ENCODE measurements at places on chromosomes 11 and 22.

DNA sequence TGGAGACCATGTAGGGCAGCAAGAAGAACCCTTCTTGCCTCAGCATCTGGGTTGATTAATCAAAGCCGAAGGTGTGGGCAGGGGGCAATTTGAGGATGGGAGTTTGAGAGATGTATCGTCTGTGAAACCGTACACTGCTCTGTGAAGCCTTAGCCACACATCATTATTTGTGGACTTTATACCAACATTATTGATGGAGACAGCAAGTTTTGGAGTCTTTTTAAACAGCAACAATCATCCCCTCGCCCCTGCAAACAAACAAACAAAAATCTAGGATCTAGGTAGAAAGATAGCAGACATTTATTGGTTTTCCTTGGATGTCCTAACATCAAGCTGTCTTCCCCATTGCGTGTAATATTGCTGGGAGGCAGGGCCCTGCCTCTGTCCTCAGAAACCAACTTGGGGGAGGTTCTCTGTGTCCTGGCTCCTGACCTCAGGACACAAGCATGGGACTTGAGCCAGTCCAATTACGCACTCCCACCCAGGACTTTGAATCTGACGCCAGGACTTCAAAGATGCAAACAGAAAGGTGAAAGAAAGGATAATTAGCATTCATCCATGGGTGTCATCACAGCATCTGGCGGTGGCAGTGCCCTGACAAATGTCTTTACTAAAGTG is 61.6 kb upstream of the PLET1 start:
- no peak for DNase-seq

GRCh38 chr11:61706452-61707400 is 26.5 kb downstream of the DAGLA start:
- DNase-seq = no peak

DNA sequence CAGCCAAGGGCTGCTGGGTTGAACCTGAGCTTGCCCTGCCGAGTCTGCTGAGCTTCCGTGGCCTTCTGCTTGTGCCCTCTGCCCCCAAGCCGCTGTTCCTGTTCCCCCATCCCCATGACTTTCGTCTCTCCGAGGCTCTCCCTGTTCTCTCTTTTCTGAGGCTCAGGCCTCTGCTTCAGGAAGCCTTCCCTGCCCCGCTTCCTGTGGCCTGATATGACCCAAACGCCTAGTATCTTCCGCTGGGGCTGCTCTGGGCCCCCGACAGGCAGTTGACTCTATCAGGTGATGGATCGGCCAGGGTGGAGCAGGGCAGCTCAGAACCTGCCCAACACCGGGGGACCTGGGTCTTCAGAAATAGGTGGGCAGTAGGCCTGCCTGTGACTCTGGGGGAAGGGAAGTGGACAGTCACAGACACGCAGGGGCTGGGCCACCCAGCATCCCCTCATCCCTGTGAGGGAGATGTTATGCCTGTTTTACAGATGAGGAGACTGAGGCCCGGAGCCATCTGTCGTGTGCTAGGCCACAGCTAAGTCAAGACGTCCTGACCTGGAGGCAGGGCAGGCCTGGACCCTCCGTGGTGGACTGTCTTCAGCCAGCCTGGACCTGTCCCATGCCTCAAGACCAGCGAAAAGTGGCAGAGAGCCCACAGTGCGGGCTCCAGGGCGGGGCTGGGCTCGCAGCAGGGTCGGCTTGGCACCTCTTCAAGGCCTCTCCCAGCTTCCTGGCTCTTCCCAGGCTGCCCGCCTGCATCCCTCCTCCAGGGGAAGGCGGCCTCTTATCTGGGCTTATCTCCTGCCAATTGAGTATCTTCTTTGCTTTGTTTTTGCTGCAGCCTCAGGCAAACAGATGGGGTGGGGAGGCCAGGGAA is 16.2 kb downstream of the BAD start:
- peak; percentile 45 for DNase-seq

DNA sequence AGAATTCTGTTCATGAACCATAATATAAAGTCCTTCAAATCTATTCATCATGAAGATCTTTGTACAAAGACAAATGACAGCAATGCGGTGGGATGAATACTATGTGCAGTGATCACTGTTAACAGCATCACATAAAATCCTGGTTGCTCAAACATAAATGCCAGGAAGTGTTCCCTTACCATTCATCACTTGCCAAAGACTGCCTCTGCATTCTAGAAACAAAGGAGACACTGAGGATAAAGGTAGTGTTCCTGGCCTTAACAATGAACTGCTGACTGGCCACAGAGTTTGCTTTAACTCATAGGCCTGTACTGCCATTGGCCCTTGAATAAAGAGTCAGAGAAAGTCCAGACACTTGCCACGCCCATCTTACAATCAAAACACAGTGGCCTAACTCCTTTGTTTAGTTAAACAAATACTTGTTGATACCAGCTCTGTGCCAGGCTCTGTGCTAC is 29.5 kb downstream of the C2CD3 start:
- DNase-seq = no peak

GRCh38 chr11:1706634-1707400 is 9.8 kb downstream of the KRTAP5-6 start:
- peak; percentile 25 for DNase-seq

DNA sequence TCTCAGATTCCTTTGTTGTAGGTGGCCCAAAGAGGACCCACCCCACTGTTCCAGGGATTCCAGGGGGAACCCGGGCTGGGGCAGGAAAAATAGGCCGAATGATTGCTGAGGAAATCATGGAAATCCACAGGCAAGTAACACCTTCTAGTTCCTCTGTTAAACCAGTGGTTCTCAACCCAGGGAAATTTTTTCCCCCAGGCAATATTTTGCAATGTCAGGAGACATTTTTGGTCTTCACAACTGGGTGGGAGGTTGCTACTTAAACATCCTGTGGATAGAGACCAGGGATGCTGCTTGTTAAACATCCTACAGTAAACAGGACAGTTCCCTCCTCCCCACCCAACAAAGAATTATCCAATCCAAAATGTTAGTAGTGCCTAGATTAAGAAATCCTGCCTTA is 84.7 kb downstream of the BTBD10 start:
- no peak for DNase-seq

- peak; percentile 34 for DNase-seq
Measured at GRCh38 chr11:66299186-66299585, 7.5 kb downstream of the TMEM151A start.

GRCh38 chr22:17810570-17811116 is 36.4 kb upstream of the BID start:
- no peak for DNase-seq

DNA sequence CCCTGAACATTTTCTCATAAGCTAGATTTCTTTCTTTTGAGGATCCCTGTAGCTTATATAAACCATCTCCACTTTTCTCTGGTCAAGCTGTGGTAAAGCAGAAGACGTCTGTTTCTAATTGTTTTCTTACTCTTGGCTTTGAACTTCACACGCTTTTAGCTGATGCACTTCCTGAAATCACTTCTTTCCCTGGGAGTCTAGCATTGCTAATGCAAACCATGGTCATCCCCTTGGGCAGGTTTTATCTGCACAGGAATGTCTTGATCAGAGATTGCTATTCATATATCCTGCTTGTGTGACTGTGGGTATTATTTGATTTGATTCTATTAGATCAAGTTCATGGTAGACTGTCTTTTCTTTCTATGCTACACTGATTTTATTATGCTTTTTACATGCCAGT is 199.2 kb upstream of the POU2AF2 start:
- DNase-seq = no peak

GRCh38 chr11:89498845-89499448 is 7.8 kb upstream of the NOX4 start:
- DNase-seq = no peak

GRCh38 chr11:132941024-132941646 is 591.2 kb downstream of the OPCML start:
- peak; percentile 4 for DNase-seq

DNA sequence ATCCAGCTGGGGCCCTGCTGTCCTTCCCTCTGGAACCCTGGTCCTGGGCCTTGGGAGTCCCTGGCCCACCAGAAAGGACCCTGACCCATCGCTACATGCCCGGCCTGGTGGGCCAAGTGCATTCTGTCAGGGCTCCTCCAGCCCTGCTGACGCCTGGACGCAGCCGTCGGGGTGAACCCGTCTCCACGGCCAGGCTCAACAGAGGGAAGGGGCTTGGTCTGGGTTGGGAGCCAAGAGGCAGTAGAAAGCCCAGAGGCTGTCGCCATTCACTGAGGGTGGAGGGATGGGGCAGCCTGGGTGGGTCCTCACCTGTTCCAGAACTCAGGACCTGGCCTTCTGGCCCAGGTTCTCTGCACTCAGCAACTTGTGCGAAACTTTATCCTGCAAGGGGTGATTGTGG is 39.0 kb downstream of the TOLLIP start:
- DNase-seq = no peak

- no peak for DNase-seq
Measured at GRCh38 chr11:28176351-28176750, 68.2 kb downstream of the METTL15 start.

- no peak for DNase-seq
Measured at GRCh38 chr11:76161261-76161961, 44.9 kb downstream of the WNT11 start.

GRCh38 chr11:72441752-72442207 is 7.4 kb upstream of the CLPB start:
- DNase-seq = no peak

DNA sequence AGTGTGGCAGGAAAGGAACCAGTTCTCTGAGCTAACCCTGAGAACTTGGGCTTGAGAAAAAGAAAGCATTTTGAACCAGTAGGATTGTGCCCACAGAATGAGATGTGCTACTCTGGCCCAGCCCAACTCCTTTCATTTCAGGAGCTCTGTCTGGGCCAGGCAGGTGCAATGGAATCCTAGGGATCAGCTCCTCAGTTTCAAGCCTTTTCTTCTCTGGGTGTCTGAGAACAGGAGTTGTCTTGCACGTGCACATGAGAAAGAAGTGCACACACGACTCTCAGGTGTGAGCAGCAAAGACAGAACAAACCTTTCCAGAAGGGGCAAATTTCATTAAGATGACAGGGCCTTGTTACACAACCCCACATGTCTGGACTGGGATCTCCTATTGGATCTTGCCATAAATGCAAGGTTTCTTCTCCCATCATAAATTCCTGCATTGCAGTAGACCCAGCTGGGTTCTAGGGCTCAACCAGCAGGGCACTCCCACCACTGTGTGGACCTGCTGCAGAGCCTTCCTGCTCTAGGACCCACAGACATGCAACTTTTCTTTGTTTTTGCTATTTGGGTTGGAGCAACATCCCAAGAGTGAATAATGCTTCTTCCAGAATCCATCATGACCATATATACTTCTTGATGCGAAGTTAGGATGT is 24.5 kb upstream of the GGTLC2 start:
- no peak for DNase-seq

DNA sequence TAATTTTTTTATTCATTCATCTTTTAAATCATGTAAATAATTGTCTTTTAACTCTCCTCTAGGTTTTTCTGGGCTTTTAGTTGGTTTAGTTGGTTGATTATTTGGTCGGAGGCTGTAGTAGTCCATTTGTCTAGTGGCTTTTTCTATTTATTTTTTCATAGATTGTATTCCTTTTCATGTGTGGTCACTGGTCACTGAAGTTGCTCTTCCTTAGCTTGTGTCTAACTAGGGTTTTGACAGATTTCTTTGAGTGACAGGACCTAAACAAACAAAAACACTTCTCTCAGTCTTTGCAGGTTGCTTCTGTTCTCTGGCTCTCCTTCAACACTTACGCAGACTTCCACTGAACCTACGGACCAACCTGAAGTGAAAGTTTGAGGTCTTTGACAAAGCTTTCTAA is 112.6 kb downstream of the EMSY start:
- DNase-seq = no peak

DNA sequence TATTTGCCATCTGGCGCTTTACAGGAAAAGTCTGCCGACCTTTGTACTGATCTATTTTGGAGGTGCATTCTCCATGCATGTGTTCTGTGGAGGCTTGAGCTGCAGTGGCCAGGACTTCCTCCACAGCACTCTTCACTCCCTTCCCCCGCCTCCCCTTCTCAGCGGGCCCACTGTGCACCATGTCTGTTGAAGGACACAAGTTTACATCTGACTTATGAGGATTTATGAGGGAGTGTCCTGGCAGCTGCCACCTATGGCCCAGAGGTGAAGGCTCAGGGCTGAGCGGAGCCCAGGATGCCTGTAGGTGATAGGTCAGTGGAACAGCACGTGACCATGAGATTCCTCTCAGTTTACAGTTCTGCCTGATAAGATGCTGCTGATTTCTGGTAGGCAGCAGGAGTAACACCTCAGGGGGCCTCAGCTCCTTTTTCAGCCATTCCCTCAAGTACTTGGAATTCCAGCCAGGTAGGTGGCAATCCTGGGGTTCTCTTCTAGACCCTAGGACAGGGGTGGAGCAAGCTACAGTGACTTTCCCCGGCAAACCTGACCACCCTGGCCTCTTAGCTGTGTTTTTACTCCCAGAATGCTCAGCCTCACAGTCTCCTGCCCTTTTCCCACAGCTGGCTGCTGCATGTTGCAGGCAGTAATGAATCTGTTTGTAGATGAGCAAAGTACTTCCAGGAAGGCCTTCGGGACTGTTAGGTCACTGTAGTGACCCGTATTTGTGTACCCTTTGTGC is 59.9 kb downstream of the PPFIBP2 start:
- no peak for DNase-seq
